NCI-H1694 treated with DMSO at 0.1 percent for 48 hours (cell line): ENCODE measurements at places on chromosomes 13 and 19.

DNA sequence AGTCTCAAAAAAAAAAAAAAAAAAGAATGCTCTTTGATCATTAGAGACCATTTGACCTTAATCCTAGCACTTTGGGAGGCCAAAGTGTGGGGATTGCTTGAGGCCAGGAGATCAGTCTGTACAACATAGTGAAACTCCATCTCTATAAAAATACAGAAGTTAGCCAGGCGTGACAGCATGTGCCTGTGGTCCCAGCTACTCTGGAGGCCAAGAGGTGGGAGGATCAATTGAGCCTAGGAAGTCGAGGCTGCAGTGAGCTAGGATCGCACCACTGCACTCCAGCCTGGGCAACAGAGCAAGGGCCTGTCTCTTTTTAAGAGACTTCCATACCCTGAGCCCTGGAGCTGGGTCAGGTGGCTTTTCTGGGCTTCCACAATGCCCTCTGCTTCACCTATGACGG is 11.5 kb upstream of the COLGALT1 start:
- DNase-seq, result no peak

DNA sequence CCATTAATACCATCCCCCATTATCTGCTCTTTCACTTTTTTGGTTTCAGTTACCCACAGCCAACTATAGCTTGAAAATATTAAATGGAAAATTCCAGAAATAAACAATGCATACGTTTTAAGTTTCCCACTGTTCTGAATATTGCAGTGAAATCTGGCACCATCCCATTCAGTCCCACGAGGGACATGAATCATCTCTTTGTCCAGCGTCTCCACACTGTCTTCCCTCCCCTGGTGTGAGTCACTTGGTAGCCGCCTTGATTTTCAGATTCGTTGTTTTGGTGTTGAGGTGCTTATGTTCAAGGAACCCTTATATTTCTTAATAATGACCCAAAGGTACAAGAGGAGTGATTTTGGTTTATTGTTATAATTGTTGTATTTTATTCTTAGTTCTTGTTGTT is 246.1 kb downstream of the DCT start:
- no peak for DNase-seq

DNA sequence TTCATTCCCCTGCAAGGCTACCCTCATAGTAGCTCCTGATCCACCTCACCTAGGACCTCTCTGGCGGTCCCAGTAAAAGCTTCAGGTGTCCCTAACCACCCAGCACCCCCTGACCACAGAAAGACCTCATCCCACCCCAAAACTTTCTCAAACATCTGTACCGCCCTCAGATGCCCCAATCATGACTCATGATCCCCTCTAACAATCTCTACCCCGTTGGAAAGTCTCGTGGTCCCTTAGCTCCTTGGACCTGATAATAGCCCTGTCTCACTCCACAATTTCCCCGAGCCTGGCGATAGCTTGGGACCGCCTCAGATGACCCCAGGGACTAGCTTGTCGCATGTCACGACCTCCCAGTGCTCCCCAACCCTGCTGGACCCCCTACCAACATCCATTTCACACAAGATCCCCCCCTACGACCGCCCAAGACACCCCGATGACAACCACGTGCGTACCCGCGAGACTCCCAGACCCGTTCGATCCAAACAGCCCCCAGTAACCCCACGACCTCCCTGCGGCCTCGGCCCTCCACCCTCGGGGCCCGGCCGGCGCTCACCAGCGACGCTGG is 450 bp downstream of the NDUFA11 start:
- no peak for DNase-seq

DNA sequence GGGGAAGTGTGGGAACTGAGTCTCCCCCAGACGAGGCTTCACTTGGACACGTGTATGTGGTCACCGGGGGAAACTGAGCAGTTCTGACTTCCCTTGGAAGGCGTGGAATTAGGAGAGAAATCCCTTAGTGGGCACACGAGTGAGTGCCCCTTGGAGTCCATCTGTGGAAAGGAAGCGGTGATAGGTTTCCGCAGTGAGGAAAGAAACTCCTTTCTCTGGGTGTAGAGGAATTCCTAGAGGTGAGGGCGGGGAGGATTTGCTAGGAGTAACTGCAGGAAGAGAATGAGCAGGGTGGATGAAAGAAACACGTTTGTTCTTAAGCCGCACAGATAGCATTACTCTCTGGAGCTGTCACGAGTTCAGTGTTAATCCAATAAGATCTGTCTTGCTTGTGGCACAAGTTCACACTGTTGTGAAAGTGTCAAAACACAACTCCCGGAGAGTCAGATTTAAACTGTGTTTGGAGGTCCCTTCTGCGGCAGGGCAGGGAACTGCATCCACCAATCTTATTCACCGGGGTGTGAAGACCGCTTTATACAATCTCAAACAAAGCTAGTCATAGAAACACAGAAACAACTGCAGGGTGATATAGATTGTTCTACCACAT is 1.2 kb downstream of the KL start:
- no peak for DNase-seq

GRCh38 chr13:77599351-77599750 is 63.8 kb downstream of the SCEL start:
- DNase-seq, result peak; percentile 90

GRCh38 chr13:67366533-67366932 is 136.4 kb upstream of the PCDH9 start:
- peak; percentile 3 for DNase-seq

GRCh38 chr19:30387311-30388115 is 15.3 kb downstream of the ZNF536 start:
- DNase-seq, result no peak

DNA sequence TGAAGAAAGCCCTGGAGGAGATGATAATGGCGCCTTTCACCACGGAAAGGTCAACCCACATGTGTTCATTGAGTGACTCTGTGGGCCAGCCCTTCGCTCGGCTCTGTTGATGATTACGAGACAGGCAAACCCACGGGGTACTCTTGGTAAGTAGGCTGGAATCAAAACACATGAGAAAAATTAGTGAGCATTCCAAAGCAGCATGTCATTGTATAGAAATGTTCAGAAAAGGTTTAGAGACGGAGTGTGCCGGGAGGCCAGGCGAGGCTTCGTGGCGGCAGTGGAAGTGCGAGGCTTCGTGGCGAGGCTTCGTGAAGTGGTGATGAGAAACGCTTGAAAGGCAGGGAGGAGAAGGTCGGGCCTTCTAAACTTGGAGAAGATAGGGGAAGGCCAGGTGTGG is 144.3 kb downstream of the ZNF536 start:
- DNase-seq, result no peak

- no peak for DNase-seq
Observed at GRCh38 chr13:109856350-109856749, 70.0 kb upstream of the IRS2 start.

DNA sequence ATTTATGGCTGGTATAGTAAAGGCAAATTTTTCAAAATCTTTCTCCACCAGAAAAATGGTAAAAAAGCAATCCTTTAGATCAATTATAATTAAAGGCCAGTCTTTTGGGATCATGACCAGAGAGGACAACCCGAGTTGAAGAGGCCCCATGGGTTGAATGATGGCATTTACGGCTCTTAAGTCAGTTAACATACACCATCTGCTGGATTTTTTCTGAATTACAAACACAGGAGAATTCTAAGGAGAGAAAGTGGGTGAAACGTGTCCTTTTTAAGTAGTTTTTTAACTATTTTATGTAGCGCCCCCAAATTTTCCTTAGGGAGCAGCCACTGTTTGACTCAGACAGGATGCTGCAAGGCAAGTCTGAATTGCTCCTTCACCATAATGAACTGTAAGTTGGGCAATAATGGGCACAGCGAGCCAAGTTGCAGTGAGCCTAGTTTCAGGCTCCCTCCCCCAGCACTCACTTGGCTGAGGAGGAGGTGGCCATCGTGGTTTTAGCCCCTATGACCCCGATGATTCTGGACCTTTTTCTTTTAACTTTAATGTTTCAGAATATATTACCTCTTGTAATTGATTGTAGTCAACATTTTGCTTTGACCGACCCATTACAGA is 13.6 kb upstream of the ZNF611 start:
- no peak for DNase-seq

DNA sequence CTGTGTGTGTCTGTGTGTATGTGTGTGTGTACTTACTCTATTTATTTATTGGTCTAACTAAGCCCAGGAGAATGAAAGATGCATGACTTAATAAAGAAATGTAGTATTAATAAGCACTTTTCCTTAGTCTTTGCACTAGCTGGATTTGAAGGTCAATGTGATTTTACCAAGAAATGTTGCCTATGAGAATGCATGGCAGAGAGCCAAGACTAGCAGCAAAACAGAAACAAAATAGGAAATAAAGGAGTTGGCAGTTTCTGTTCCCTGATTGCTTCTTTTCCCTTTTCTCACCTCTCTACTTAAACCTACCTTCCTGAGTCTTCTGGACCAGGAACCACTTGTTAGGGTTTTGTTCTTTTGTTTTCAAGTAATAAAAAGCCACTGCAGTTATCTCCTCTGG is 286.1 kb downstream of the KCTD12 start:
- no peak for DNase-seq

- no peak for DNase-seq
Observed at GRCh38 chr13:95325485-95325884, 24.2 kb upstream of the ABCC4 start.

DNA sequence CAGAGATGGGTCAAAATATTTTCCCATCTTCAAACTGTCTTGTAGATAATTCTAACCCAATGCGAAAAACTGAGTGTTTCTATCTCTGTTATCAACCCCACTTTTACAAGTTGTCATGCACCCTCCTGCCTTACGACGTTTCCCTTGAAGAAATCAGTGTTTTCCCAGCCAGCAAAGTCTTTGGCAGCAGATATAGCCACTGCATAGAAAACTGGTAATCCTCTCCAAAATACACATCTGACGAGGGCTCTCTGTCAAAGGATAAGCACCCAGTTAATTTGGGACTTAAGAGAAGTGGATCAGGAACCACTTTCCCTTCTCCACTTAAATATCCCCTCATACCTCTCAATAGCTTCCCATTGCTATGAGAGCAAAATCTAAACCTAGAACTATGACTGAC is 351.9 kb upstream of the MIR17HG start:
- no peak for DNase-seq

DNA sequence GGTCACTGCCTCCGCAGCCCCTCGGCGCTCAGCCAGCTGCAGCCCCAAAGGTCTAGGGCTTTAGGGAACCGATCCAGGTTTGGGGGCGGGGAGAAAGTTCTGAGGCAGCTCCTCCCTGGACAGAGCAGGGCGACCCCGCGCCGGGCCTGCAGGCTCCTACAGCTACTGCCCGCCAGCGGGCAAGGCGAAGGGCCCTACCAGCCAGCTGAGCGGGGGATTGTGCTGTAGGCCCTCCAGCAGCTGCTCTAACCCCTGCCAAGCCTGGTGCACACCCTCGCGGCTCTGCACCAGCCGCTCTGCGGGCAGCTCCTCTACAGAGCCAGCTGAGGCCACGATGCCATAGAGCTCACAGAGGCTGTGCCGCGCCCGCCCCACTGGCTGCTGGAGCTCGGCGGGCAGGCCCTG is 14.0 kb downstream of the PLIN4 start:
- no peak for DNase-seq

DNA sequence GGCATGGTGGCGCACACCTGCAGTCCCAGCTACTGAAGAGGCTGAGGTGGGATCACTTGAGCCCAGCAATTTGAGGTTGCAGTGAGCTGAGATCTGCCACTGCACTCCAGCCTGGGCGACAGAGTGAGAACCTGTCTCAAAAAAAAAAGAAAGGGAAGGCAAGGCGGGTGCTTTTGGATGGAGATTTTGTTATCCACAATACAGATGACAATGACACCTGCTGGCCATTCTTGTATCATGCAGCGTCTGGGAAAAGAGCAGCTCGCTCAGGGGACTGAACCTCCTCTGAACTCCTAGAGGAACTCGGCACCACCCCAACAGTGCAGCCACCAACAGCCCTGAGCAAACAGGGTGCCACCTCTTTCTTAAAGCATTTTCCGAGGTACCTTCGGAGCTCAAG is 22.8 kb downstream of the HAUS8 start:
- DNase-seq, result no peak

GRCh38 chr13:47508527-47509228 is 492.4 kb downstream of the SUCLA2 start:
- DNase-seq, result no peak

GRCh38 chr19:32757189-32757588 is 37.6 kb downstream of the TDRD12 start:
- no peak for DNase-seq

- no peak for DNase-seq
Observed at GRCh38 chr19:21028969-21029268, 8.5 kb downstream of the ZNF430 start.

- DNase-seq, result no peak
Observed at GRCh38 chr13:103275722-103276121, 209.5 kb upstream of the SLC10A2 start.
